ENCODE measurements at places on chromosomes 5 and 9.
A peak's percentile ranks its signal among the peaks of the same experiment; 100 is the strongest.

DNA sequence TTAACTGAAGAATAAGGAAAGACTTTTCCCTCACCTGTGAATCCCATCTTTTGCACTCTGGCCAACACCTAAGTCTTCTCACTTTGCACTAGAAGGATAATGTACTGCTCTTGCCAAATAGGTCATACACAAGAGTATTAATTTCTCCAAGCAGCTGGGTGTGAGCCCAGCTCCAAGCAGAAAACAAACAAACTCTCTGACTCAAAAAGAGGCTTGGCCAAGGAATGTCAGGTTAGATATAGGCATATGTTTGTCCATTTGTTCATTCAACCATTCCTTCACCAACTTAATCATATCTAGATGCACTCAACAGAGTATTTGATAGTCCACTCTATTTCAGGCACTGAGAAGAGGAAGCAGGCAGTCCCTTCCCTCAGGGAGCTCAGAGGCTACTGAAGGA, 84.4 kb downstream of the HTR4 start:
- DNase-seq, result no peak

DNA sequence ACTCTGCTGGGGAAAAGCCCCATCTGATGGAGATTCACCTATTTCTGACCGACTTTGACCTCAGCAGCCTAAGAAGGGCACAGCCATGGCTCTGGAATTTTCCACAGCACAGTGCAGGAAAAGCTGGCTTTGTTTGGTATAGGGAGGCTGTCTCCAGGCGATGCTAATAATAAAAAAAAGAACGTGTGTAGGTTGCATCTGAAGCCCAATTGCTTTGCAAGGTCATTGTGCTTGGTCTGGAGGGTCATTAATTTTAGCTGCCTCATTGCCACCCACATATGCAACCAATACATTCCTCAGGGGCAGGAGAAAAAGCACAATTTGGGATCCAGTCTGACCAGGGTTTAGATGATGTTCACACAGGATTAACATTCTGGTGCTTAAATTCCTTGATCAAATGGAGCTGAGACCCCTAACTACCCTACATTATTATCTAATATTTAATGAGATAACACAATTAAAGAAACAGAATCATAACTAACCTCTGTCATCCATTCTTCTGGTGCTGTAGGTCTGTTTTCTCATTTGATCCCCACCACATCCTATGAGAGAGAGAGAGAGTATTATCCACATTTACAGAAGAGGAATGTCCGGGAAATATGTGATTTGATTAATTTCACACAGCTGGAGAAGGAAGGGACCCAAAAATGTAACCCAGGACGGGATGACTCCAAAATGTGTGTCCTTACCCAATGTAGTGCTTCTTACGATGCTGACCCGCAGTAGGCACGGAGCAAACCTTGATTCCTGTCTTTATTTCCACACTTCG, 175.9 kb downstream of the RFK start:
- DNase-seq, result no peak

- no peak for DNase-seq
Measured at GRCh38 chr5:7705261-7705660, 145.7 kb downstream of the CFAP90 start.

DNA sequence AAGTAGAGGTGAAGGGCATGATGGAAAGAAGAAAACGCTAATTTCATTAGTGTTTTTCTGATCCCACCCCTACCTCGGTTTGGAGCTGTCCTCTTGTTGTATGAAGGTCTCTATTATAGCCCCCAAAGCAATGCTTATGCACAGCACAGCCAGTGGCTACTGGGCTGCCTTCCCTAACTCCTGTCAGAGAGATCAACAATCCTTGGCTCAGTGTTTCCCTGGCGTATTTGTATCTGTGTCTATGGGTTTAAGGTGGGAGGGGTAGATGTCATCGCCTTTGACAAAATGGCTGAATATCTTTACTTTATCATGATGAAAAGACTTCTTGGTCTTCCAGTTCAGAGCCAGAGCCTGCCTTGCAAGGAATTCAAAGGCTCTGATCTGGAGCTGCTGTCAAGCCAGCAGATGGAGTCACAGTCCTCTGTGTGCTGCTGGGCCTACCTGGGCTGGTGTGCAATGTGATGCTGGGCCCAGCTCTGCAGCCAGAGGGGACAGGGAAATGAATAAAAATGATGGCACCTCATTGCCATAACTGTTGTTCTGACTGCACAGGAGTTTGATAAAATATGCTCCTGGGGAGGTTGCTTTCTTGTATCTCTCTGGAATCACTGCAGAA, 20.1 kb upstream of the HSPA9 start:
- DNase-seq, result no peak

DNA sequence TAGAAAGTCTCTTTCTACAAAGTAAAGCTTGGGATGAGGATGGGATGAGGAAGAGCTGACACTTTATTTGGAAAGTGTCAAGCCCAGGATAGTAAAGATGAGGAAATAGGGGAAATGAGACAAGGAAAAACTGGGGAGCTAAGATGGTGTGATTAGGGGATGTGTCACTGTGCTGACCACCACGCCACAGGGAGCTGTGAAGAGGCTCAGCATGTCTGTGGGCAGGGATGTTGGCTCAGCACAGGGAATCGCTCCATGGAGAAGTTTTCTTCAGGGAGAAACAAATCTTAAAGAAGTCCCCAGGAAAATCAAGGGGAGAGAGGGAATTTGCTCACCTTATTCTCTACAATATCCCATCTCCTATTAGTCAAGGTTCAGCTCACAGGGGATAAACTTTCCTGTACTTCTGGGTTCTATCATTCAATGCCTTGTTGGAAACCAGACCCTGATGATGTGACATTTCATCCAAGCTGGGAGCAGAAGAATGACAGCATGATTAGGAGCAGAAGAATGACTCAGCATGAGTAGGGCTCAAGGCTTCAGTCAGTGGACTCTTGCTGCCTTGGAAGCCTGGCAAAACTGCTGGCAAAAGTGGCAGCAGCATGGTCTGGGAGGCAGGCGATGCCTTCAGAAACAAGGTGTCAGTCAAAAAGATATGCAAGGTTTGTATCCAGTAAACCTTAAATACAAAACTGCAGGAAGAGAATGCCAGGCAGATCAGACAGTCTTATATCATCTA, 4.9 kb downstream of the HSPB3 start:
- DNase-seq, result no peak

DNA sequence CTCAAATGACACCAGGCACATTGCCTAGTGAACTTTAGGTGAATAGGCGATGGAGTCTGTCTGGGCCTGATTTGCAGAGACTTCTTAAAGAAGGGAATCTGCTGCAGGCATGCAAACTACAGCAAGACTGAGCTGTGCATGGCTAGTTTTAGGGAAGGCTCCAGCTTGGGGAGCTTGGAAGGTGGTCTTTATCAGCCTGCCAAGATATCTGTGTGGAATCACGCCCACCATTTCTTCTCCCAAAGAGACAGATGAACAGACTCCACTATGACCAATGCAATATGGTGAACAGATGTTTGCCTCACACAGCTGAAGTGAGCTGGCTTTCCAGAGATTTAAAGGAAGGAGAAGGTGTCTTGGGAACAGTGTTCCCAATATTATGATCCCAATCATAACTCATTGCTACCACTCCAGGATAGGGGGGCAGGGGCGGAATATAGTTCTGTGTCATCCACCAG, 129.0 kb upstream of the HMHB1 start:
- DNase-seq, result no peak

GRCh38 chr5:40223884-40224402, 455.8 kb upstream of the PTGER4 start:
- no peak for DNase-seq

- DNase-seq, result no peak
Measured at GRCh38 chr9:76180541-76180940, 213.7 kb downstream of the RFK start.

DNA sequence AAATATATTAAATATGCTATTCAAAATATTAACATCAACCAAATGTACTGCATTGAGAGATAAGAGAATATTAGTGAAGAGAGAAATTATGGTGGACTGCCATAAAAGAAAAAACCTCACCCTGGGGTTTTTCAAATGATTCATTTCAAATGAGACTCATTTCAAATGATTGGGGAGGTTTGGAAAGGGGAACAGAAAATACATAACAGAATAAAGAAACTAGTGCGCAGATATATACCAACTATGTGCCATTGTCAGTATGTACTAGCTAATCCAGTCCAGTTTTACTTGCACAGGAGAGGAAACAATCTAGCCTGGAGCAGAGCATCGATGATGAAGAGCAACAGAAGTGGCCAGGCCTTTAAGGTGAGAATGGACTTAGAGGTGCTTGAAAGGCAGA, 651.6 kb upstream of the RORB start:
- DNase-seq, result no peak

DNA sequence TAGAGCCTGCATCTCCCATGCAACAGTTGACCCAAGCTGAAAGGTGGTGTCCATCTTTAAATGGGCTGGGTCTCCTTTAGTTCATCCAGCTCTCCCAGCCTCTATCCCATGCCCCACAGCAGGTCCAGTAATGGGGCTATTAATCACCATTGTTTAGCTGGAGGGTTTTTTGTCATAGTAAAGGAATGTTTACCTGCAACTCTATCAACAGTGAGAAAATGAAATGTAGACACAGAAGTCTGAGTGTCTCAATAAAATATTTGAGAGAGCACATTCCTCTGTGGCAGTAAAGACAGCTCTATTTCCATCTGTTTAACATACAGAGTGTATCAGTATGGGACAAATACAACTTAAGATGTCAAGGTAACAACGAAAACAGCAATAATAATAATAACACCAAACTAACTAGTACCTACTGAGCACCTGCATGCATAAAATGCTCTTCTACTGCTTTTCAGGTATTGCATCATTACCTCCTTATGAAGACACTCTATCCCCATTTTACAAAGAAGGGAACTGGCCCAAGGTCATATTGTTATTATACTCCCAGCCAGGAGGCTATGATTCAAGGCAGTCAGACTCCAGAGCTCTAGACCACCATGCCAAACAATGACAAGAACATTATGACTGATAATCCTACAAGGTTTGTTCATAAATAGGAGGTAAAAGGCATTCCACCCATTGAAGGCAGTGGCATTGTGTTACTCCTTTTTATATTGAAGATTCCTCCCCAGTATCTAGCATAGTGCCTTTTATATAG, 21.0 kb upstream of the C5orf58 start:
- no peak for DNase-seq

- no peak for DNase-seq
Measured at GRCh38 chr5:139654871-139655491, 6.8 kb downstream of the CXXC5 start.

GRCh38 chr5:34041247-34041972, 1.6 kb downstream of the C1QTNF3 start:
- DNase-seq, result no peak

DNA sequence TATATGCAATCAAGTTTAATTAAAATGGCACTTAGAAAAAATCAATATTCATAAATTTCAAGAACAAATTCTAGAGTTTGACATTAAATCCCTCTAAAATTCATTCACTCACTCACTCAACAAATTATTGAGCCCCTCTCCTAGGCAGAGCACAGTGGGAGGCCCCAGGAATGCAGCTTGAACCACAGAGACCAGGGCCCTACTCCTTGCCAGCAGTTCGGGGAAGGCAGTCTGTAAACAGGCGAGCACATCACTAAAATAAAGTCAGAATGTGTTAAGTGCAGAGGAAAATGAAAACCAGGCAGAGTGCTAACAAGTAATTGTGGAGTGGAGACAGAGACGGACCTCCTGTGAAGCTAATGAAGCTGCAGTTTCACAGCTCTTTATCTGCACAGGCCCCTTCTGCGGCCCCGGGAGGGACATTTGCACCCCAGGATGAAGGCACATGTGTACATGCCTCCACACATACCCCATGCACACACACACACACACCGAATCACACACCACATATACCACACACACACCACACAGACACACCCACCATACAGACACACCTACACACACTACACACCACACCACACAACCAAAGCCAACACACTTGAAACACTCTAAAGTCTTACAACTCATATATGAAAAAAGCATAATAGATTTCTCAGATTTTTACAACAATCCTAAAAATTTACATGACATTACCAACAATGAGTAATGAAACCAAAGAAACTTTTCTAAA, 40.5 kb downstream of the BHMT start:
- no peak for DNase-seq

GRCh38 chr9:571066-571465, 270.4 kb upstream of the DMRT1 start:
- no peak for DNase-seq

- no peak for DNase-seq
Measured at GRCh38 chr5:142842994-142843905, 73.1 kb downstream of the ARHGAP26 start.

GRCh38 chr9:22452415-22453010, 5.9 kb downstream of the DMRTA1 start:
- peak; percentile 37 for DNase-seq

- no peak for DNase-seq
Measured at GRCh38 chr5:89313804-89314588, 431.0 kb upstream of the MEF2C start.

DNA sequence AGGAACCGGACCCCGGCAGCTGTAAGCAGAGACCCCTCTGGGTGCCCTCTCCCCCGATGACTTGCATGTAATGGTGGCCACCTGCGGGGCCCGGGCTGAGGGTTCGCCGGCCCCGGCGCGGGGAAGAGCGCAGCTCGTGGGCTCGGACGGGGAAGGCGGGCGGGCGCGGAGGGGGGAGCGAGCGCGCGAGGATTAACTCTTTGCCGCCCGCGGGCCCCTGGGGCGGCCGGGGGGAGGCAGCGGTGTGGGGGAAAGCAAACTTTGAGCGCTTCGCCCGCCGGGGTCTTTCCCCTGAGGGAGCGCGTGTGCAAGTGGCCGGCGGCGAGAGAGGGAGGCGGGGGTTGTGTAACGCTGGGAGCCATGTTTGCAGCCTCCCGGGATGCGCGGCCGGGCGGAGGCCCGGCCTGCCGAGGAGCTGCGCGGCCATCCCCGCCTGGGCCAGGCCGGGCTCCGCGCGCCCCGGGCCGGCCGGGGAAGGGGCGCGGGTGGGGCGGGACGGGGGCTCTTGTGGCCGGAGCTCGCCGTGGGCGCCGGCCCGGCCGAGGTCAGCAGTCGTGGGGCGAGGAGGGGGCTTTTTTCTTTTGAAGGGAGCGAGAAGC, 547 bp downstream of the ANP32B start:
- DNase-seq, result peak; percentile 39

- no peak for DNase-seq
Measured at GRCh38 chr9:93071464-93071863, 13.0 kb downstream of the SUSD3 start.

GRCh38 chr5:133124891-133125290, 73.1 kb downstream of the HSPA4 start:
- DNase-seq, result no peak

- no peak for DNase-seq
Measured at GRCh38 chr5:2302169-2302568, 419.4 kb upstream of the IRX4 start.

- no peak for DNase-seq
Measured at GRCh38 chr5:14359069-14360043, 216.2 kb downstream of the TRIO start.

DNA sequence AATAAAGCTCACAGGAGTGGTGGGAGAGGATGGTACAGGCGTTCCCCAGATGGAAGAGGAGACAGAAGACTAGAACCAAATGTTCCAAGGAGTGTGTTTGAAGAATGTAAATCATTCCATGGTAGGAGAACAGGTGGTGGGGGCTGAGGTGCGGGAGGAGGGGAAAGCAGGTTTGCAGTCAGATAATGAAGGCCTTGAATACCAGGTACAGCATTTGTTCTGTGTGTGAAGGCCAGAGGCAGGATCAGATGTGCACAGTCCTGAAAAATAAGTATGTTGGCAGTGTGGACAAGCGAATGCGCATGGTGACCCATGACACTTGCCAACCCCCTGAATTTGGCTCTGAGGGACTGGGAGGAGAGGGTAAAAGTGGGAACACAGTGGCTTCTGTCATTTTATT, 59.9 kb upstream of the ALDH1B1 start:
- no peak for DNase-seq

- no peak for DNase-seq
Measured at GRCh38 chr9:87725900-87726709, at the start of gene CTSL. TSS of gene CTSL (plus strand) at chr9:87726119. CDS start at chr9:87727604, 1,485 bp downstream.

- no peak for DNase-seq
Measured at GRCh38 chr9:20396509-20396908, 225.8 kb downstream of the MLLT3 start.
